ENCODE measurements at places on chromosomes 1 and 21. TPM values are rescaled to one million over a fixed set of nuclear protein-coding genes. Genes with fewer than 3 reads are reported as not detected.

The HP1BP3 gene
- 34.8 TPM for polyA plus RNA-seq

- no peaks in the 10 kb centered on the region for H3K27me3 ChIP-seq
- no peaks in the 10 kb centered on the region for H3K36me3 ChIP-seq
- H3K4me1 ChIP-seq, result peaks cover 10% of the 10 kb centered on the region
- no peak for DNase-seq
- no peak overlapping the region for H3K27ac ChIP-seq
- H3K4me3 ChIP-seq, result no peak overlapping the region
Observed at GRCh38 chr1:93471911-93472310, 24.0 kb downstream of the FNBP1L start.

GRCh38 chr1:204080163-204080903 is 7.4 kb downstream of the SOX13 start:
- peaks cover 82% of the 10 kb centered on the region for H3K4me1 ChIP-seq
- H3K27ac ChIP-seq, result peak overlapping the region; percentile 31
- peak; percentile 58 for DNase-seq
- H3K4me3 ChIP-seq, result no peak overlapping the region
- no peaks in the 10 kb centered on the region for H3K36me3 ChIP-seq

The MAP10 gene
- 2.3 TPM for polyA plus RNA-seq

- H3K27me3 ChIP-seq, result no peaks in the 10 kb centered on the region
- no peaks in the 10 kb centered on the region for H3K36me3 ChIP-seq
- DNase-seq, result no peak
- H3K27ac ChIP-seq, result no peak overlapping the region
- H3K4me3 ChIP-seq, result no peak overlapping the region
- no peaks in the 10 kb centered on the region for H3K4me1 ChIP-seq
Observed at GRCh38 chr1:169025412-169025811, 81.1 kb upstream of the ATP1B1 start.

GRCh38 chr1:115977499-115978258 is 1.4 kb downstream of the SLC22A15 start:
- no peak for DNase-seq
- no peaks in the 10 kb centered on the region for H3K4me1 ChIP-seq
- H3K27ac ChIP-seq, result no peak overlapping the region
- H3K36me3 ChIP-seq, result no peaks in the 10 kb centered on the region

The CLDN17 gene
- polyA plus RNA-seq, result not detected

- no peaks in the 10 kb centered on the region for H3K4me1 ChIP-seq
- no peak for DNase-seq
- H3K27me3 ChIP-seq, result peaks cover 5% of the 10 kb centered on the region
- H3K4me3 ChIP-seq, result no peak overlapping the region
Observed at GRCh38 chr1:240152611-240153297, 61.1 kb downstream of the FMN2 start.

GRCh38 chr1:227306689-227307088 is 11.6 kb downstream of the CDC42BPA start:
- H3K4me1 ChIP-seq, result no peaks in the 10 kb centered on the region
- no peak for DNase-seq
- H3K4me3 ChIP-seq, result no peak overlapping the region
- no peaks in the 10 kb centered on the region for H3K36me3 ChIP-seq
- no peaks in the 10 kb centered on the region for H3K27me3 ChIP-seq
- no peak overlapping the region for H3K27ac ChIP-seq

DNA sequence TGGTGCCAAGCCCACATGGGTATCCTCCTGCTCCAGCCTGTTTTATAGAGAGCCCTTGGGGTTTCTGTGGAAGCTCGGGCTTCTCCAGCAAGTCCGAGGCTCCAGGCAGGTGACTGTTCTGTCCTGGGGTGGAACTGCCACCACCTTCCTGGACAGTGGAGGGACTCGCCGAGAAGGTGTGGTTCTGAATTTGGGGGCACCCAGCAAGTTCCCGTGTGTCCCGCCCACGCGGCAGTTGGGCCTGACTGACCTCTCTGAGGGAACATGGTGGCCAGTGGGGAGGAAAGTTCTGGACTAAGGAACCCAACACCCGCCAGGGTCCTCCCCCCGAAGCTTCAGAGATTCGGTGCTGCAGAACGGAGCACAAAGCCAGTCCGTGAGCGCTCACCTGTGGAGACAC is 158.1 kb upstream of the C1orf174 start:
- no peak overlapping the region for H3K27ac ChIP-seq
- no peak overlapping the region for H3K4me3 ChIP-seq
- no peaks in the 10 kb centered on the region for H3K27me3 ChIP-seq
- H3K4me1 ChIP-seq, result no peaks in the 10 kb centered on the region

- no peak overlapping the region for H3K27ac ChIP-seq
- no peak for DNase-seq
- H3K4me3 ChIP-seq, result no peak overlapping the region
- H3K4me1 ChIP-seq, result no peaks in the 10 kb centered on the region
- no peaks in the 10 kb centered on the region for H3K27me3 ChIP-seq
- H3K36me3 ChIP-seq, result no peaks in the 10 kb centered on the region
Observed at GRCh38 chr1:158527190-158527815, 26.9 kb downstream of the OR6Y1 start.

GRCh38 chr1:24793447-24794129 is 48.3 kb downstream of the CLIC4 start:
- H3K27me3 ChIP-seq, result no peaks in the 10 kb centered on the region
- no peaks in the 10 kb centered on the region for H3K36me3 ChIP-seq
- DNase-seq, result no peak

The INTS7 gene
- polyA plus RNA-seq, result 3.9 TPM

DNA sequence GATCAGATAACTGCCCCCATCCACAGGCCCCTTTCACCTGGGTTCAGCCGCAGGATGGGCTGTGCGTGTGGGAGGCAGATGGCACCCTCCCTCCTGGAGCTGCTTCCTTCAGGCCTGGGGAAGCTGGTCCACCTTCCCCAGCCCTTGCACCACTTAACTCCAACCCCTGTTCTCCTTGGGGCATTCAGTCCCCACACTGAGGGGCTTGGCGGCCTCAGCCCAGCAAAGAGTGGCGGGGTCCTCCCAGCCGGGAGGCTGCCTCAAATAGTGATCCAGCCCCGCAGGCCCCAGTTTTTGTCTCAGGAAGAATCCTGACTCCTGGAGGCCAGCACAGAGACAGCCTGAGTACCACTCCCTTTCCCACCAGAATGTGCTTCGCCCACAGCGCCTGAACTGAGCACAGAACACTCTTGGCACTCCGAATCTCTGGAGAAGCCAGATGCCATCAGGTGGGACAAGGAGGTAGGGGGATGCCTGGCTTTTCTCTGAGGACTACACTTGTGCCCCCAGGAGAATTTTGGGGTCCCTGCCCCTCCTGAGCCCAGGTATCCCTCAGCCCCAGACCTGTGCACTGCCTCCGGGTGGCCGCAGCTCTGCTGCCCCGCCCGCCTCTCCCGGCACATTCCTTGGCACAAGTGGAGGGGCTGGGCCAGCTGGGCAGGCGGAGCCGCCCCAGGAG is 936 bp downstream of the PAQR6 start:
- no peak overlapping the region for H3K4me3 ChIP-seq
- peaks cover 15% of the 10 kb centered on the region for H3K36me3 ChIP-seq
- peaks cover 17% of the 10 kb centered on the region for H3K4me1 ChIP-seq
- H3K27me3 ChIP-seq, result no peaks in the 10 kb centered on the region

DNA sequence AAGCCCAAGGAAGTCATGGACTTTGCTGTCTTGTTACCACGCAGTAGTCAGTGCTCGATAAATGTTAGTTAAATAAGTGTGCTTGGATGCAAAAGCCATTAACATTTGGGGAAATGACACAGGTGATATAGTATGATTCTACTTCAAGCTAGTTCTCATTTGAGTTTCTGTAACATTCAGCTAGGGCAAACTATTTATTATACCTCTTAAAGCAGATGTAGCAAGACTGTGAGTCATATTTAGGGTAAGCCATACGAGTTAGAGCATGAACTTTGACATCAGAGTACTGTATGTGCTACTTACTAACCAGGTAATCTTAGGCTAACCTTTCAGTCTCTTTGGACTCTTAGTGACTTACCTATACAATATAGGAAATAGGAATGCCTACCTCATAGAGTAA is 21.0 kb downstream of the CLCA4 start:
- no peak for DNase-seq
- no peak overlapping the region for H3K4me3 ChIP-seq
- H3K27me3 ChIP-seq, result no peaks in the 10 kb centered on the region
- H3K36me3 ChIP-seq, result no peaks in the 10 kb centered on the region

- DNase-seq, result no peak
- H3K4me3 ChIP-seq, result no peak overlapping the region
- no peaks in the 10 kb centered on the region for H3K27me3 ChIP-seq
- no peaks in the 10 kb centered on the region for H3K4me1 ChIP-seq
- H3K36me3 ChIP-seq, result no peaks in the 10 kb centered on the region
Observed at GRCh38 chr1:96521994-96522760, 199.4 kb upstream of the PTBP2 start.

DNA sequence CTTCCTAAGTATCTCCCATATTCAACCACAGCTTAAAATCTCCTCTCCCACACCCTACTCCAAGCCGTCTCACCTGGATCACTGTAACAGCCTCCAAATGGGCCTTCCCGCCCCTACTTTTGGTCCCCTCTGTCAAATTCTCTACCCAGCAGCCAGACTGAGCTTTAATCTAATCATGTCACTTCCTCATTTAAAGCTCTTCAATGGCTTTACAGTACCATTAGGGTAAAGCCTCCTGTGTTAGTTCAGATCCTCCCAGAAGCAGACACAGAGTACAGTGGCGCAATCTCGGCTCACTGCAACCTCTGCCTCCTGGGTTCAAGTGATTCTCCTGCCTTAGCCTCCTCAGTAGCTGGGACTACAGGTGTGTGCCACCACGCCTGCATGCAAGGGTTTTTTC is 46.8 kb upstream of the PSEN2 start:
- no peak overlapping the region for H3K4me3 ChIP-seq
- H3K4me1 ChIP-seq, result no peaks in the 10 kb centered on the region
- H3K27me3 ChIP-seq, result no peaks in the 10 kb centered on the region
- DNase-seq, result no peak
- no peaks in the 10 kb centered on the region for H3K36me3 ChIP-seq
- no peak overlapping the region for H3K27ac ChIP-seq

DNA sequence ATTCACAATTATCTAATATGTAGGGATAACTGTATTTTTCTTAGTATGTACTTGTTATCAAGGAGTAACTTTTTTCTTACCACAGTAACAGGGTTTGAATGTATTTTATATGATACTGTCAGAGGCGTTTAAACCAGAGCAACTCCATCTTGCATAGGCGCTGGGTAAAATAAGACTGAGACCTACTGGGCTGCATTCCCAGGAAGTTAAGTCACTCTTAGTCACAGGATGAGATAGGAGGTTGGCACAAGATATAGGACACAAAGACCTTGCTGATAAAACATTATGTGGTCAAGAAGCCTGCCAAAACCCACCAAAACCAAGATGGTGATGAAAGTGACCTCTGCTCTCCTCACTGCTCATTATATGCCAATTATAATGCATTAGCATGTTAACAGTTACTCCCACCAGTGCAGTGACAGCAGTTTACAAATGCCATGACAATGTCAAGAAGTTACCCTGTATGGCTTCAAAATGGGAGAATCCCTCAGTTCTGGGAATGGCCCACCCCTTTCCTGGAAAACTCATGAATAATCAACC is 64.8 kb downstream of the RPE65 start:
- no peak for DNase-seq
- H3K4me1 ChIP-seq, result no peaks in the 10 kb centered on the region
- H3K36me3 ChIP-seq, result no peaks in the 10 kb centered on the region
- H3K27me3 ChIP-seq, result no peaks in the 10 kb centered on the region

DNA sequence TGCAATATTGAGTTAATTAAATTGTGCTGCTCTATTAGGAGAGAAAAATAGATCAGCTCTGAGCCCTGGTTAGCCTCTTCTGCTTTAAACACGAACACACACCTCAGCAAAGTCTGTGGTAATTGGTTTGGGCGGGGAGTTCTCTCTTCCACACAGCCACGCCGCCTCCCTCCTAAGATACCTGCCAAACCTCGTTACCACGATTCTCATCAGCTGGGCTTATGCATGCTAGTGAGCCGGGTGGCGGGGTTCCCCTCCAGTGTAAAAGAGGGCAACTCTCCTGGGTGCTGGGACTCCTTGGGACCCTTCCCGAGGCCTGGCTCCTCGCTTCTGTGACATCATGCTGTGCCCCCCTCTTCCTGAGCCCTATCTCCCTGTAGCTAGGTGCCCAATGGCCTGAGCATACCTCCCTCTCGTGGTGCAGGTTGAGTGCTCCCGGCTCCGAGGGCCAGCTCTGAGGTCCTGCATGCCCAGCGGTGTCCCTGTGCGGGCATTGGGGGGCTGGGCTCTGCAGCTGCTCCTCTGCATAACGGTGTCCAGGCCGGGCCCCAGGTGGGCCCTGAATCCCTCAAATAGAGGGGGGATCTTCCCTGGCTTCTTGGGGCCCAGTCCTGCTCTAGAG is 182.9 kb downstream of the PRDM16 start:
- H3K36me3 ChIP-seq, result no peaks in the 10 kb centered on the region
- peaks cover 2% of the 10 kb centered on the region for H3K4me1 ChIP-seq
- no peak overlapping the region for H3K4me3 ChIP-seq

DNA sequence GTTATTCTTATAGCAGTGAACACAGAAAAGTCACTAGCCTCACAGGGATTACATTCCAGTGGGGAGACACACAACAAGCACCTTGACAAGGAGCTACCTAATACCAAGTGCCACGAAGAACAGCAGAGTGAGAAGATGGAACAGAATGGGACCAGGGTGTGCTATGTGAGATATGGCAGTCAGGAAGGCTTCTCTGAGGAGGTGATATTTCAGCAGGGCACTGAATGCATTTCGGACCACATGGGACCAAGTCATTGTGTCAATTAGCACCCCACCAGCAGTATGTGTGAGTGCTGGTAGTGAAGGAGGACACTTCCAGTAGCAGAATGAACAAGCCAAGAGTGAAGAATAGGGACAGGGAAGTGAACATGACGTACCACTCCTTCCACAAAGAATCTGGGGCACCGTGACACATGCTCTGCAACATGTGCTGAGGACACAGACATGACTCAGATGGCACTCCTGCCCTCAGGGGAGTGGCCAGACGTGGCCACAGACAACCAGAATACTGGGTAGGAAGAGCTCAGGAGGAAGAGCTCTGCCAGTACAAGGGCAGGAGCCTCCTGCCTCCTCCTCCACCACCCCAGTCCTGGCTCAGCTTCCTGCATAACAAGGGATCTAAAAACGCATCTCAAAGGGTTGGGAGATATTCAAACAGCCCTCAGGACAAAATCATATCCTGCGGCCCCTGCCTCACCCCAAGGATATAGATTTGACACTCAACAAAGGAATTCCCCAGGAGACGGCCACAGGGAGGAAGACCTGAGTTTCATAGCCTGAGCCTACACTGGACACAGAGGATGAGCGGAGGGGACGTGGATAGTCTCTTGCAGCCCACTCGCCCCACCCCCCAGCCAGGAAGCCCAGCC is 102.5 kb downstream of the TRABD2B start:
- no peaks in the 10 kb centered on the region for H3K36me3 ChIP-seq
- peaks cover 12% of the 10 kb centered on the region for H3K4me1 ChIP-seq
- no peak overlapping the region for H3K27ac ChIP-seq
- H3K27me3 ChIP-seq, result no peaks in the 10 kb centered on the region

The CADM3 gene
- 0.15 TPM for polyA plus RNA-seq

The GSTM4 gene
- polyA plus RNA-seq, result 25.5 TPM

The ELF3 gene
- 29.0 TPM for polyA plus RNA-seq
